Stimulated activated naive CD8-positive, alpha-beta T cell treated with anti-CD3 and anti-CD28 coated beads, Interleukin-15, Interleukin-2, amounts not matched to agents 100 U/mL and 50 U/mL, for 24 hours (primary cell): ENCODE measurements at places on chromosomes 4 and X.

- DNase-seq = no peak
These were observed 26.6 kb downstream of the PSAPL1 start for GRCh38 chr4:7408166-7408565.

DNA sequence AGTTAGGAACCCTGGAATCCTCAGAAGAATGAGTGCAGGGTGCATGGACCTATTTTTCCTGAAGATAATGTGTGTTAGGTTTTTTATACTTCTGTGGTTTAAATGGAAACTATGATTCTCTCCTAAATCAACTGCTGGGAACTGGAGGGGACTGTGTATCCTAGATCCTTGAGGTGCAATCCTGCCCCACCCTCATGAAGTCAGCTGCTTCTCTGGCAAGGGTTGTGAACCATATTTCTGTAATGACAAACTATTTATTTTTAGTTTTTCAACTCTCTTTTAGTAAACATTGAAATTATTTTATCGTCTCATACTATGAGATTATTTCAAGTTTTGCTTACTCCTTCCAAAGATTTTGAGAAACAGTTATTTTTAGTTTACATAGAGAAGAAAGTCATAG, 25.8 kb upstream of the VEGFC start:
- no peak for DNase-seq

- DNase-seq = no peak
These were observed 89.7 kb downstream of the SPOCK3 start for GRCh38 chr4:167144605-167145004.

- DNase-seq = peak; percentile 58
These were observed 65.1 kb upstream of the CCDC160 start for GRCh38 chrX:134171661-134172587.

GRCh38 chr4:10063544-10064300, 42.4 kb upstream of the SLC2A9 start:
- no peak for DNase-seq

GRCh38 chr4:125522992-125523391, 208.2 kb downstream of the FAT4 start:
- no peak for DNase-seq
